Right lobe of liver (tissue), 6 donors: ENCODE measurements at places on chromosomes 7 and 10.

DNA sequence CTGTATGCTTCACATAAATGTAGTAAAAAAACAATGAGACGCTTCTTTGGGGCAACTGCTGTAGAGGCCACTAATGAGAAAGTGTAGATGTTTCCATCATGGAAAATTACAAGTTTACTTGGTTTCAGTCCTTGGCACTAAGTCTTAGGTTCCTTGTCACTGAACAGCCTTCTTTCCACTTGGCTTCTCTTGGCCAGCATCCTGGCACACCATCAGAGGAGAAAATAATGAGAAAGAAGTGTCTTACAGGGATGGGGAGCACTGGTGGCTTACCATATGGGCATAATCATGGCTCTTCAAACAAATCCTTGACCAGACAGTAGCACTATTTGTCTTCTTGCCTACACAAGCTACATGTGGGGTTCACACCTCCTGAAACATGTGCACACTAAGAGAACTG lies 22.5 kb upstream of the SH3PXD2A start:
- DNase-seq: no peak

DNA sequence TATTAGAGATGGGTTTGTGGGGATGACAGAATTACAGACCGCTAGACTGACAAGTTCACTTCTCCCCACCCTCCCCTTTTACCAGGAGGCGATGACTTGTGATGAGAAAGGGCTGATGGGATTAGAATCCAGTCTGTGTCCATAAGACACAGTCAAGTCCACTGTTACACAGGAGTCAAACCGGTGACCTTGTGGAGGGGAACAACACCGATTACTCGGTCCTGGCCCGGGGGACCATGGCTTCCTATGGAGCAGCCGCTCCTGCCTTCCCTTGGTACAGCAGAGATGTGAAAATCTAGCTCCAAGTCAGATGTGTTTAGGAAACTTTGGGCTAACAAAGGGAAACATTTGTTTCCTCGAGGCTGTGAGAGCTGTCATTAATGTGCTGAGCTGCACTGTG lies 105.5 kb downstream of the ACTR3B start:
- no peak for DNase-seq

DNA sequence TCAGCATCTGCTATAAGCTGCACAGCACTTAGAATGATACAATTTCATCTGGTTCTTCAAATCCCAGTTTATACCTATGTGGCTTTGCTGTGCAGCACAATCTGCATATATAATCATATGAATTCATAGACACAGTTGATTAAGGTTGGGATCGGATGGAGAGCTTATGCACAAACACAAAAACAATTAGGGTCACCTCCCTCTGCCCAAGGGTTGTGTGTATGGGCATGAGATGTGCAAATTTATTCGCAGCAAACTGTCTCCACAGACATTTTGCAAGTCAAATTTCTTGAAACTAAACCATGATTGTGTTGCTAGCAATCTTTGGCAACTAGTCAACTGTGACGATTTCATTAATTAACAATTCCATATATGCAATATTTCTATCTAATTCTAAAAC lies 955.7 kb downstream of the SORCS3 start:
- no peak for DNase-seq

GRCh38 chr10:61329854-61330253 lies 123.3 kb downstream of the TMEM26 start:
- DNase-seq: no peak

- no peak for DNase-seq
Observed at GRCh38 chr10:31268444-31269303, 50.3 kb upstream of the ZEB1 start.

DNA sequence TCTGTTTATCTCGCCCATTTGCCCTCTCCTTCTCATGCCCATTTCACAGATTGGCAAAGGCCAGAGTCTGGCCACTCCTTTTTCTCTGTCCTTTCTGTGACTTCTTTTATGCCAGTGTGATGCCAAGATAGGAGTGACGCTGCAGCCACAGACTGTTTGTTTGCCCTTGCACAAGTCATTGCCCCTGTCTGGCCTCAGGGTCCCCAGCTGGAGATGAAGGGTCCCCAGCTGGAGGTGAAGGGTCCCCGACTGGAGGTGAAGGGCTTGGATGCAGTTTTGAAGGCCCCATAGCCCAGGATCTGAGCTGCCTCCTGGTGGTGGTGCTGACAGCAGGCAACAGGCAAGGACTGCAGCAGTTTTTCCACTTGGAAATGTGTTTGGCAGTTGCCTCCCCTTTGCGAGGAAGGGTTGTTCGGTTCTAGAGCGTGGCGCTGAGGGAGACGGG lies 50.8 kb upstream of the SLC29A3 start:
- no peak for DNase-seq

GRCh38 chr10:84634636-84635035 lies 306.2 kb downstream of the CCSER2 start:
- DNase-seq: no peak
